Jurkat, Clone E6-1 (cell line): ENCODE measurements at places on chromosomes 7 and 10.

- DNase-seq, result no peak
Observed at GRCh38 chr7:82897500-82897899, 265.2 kb downstream of the PCLO start.

DNA sequence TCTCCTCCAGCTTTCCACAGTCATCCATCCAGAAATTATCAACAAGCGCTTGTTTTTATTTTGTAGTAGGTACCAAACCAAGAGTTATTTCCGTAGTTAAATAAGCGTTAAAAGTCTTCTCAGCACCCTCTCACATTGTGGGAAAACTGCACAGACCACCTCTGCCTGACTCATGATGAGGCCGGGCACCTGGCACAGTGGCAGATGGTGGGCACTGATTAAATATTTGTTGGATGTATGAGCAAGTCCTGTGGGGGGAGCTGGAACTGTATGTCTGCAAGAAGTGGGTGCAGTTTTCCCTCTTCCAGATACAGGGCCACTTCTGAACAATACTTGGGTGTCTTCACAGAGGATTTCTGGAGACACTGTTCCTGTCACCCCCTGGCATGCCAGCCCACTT, 5.3 kb upstream of the REPIN1 start:
- DNase-seq, result peak; percentile 85

- peak; percentile 80 for DNase-seq
Observed at GRCh38 chr10:73922007-73922863, 11.3 kb downstream of the PLAU start.

DNA sequence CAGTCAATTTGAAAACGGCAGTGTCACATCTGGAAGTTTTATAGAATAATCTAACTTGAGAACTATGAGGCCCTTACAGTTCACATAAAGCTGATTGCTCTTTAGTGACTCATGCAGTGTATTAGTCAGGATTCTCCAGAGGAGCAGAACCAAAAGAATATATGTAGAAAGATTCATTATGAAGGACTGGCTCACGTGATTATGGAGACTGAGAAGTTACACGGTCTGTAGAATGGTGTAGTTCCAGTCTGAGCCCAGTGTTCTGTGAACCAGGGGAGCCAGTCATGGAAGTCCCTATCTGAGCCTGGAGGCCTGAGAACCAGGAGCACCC, 21.5 kb downstream of the RBM33 start:
- no peak for DNase-seq

- DNase-seq, result no peak
Observed at GRCh38 chr10:63525021-63525420, 3.8 kb downstream of the REEP3 start.

DNA sequence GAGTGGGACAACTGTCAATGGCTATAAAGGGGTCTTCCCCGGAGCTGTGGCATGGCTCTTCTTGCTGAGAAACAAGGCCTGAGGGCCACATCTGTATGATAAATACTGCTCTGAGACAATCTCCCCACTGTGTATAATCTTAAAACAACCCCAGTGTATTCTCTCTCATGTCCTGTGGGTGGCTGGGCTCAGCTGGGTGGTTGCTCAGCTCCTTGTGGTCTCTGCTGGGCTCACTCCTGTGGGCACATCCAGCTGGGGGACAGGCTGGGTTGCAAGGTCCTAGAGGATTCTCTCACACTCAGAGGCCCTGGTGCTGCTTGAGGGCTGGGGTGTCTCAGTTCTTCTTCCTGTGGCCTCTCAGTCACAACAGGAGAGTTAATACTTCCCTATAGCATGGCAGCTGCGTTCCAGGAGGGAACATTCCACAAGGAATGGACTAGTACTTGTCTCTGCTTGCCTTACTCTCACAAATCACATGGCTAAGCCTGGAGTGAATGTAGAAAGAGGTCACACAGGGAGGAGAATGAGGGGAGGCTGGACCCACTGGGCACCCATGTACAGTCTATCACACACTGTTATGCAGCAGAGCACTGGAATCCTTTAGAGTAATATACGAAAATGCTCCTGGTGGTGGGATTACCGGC, 4.5 kb upstream of the EEPD1 start:
- no peak for DNase-seq

DNA sequence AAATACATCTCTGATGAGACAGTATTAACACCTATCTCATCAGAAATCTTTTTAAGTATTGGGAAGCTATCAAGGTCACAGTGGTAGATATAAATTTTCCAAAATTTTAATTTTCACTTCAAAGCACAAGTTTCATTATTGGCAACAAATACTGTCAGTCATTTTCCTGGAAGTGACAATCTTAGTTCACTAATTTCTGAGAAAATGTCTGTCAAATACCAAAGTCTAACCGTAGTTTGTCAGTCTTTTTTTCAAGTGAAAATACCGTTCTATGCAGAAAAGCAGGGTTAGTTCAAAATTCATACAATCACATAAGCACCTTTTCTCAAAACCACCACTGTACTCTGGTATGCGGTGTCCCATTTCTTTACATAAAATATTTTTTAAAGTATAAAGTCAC, 40.4 kb downstream of the CACUL1 start:
- no peak for DNase-seq

DNA sequence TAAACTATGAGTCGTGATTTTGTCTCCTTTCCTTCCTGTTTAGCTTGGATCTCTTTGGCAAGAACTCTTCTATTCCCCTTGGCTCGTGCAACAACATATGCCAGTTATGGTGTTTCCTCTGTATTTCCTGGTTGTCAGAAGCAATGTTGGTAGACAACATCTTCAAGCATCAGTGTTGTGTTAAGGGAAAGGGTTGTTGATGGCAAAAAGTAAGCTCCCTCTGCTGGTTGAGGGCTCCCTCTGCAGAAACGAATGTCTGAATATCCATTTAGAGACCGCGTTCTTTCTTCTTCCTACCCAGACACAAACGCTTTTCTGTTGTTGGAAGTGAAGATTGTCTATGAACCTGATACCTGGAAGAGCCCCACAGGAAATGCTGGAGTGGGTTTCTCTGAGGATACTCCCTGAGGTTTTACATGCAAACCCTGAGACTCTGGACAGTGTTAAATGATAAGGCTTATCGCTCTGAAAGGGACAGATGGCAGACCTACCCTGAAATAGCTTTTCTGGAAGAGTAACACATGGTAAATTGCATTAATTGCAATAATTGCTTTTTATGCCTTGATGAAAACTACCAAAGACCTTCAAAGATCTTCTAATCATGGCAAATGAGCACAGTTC, 23.5 kb upstream of the C1QL3 start:
- peak; percentile 42 for DNase-seq

DNA sequence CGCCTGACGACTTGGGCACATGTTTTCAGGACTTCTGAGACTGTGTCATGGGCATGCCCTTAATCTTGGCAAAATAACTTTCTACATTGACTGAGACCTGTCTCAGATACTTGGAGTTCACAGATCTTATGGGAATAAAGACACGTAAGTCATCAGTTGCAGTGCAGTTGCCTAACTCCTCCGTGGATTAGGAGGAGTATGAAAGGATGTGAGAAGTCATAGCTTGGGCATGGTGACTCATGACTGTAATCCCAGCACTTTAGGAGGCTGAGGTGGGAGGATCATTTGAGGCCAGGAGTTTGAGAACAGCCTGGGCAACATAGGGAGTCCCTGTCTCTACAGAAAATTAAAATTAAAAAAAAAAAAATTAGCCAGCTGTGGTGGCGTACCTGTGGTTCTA, 49.6 kb downstream of the EXOC6 start:
- no peak for DNase-seq

- no peak for DNase-seq
Observed at GRCh38 chr10:120727001-120727400, 124.2 kb upstream of the WDR11 start.

DNA sequence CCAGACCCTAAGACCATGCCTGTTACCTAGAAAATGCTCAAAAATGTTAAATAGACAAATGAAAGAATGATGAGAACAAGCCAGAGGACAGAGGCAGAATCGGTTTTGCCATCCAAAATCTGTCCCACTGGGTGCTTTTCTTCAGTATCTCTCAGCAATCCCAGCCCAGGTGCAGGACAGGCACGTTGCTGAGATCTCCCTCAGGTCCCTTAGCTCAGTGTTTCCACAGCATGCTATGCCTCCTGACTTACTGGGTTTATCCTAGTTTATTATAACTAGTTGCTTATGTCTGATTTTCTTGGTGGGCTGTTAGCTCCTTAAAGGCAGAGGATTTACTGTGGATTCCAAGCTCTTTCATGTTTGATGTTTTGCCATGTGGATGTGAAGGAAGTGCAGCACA, 20.3 kb downstream of the CPED1 start:
- no peak for DNase-seq

GRCh38 chr10:17412323-17412722, 42.1 kb downstream of the ST8SIA6 start:
- DNase-seq, result no peak

DNA sequence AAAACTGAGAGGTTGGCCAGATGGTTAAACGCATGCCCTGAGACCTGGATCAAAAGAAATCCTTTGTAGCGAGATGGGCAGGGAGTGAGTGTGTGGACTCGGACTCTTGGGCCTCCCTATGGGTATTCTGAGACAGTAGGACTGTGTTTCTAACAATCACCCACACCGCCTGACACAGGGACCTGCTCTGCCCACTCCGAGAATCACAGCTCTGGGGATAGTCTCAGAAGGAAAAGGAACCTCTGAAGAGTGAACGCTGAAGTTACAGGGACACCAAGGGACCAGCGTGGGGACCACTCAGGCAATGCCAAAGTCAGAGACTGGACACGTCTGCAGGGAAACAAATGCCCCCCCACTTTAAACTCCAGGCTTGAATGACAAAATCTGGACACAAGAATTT, 242.1 kb upstream of the TCERG1L start:
- DNase-seq, result no peak

DNA sequence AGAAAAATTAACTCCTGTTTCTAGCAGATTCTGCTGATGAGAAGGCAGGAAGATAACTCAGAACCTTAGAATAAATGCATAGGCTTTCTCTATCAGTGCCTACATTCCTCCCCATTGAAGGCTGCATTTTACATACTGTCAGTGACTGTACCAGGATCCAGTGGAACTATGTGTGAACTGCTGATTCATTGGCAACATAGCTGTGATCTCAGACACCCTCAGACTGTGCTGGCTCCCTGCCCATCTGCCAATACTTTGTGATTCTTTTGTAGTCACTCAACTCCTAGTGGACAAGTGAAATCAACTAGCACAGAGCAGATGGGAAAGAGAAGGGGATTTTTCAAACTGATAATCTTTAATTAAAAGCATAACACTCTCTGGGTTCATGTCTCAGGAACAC, 375.8 kb downstream of the MDFIC start:
- DNase-seq, result no peak

GRCh38 chr7:50735333-50735732, 47.4 kb downstream of the GRB10 start:
- DNase-seq, result no peak

- no peak for DNase-seq
Observed at GRCh38 chr10:22647244-22647643, 67.1 kb downstream of the PIP4K2A start.

DNA sequence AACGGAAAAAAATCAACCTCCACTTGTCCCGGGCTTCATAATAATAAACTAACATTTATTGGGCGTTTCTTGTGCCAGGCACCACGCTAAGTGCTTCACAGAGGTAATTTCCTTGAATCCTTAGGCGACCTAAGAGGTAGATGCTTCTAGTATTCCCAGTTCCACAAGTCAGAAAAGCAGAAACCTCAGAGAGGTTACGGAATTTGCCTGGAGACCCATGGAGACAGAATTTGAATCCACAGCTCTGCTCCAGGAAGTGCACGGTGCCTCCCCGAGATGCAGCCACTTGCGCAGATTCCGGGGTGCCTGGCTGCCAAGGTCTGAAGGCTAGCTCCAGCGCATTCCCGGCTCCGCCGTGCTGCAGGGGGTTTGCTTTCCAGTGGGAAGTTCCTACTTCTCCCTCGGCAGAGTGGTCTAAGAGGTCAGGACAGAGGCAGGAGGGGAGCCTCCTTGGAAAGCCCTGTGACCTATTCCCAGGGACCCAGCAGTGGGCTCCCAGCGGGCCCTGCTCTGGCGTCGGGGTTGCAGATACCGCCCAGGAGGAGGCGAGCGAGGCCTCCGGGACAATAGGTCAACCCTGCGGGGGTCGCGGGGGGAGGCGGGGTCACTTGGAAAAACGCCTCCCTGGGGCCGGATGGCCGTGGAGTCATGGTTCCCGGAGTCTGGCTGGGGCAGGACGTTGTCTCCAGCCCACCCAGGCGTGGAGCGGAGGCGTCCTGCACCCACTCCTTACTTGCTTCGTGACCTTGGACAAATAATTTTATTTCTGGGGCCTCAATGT, 10.1 kb upstream of the NKX2-3 start:
- no peak for DNase-seq

DNA sequence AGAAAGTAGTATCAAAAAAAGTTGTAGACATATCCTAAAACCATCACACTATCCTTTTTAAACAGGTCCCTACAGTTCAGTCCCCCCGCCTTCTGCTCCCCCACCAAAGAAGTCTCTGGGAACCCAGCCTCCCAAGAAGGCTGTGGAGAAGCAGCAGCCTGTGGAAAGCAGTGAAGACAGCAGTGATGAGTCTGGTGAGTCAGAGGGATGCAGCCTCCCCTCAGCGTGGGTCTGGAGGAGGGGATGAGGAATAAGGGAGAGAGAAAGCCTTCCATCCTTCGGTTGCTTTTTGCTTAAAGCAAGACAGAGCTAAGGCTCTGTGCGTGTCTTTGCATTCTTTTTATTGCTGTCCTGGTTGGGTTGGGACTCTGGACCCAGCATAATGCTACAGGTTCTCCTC, 7.6 kb downstream of the NOLC1 start:
- no peak for DNase-seq

GRCh38 chr7:95730493-95731280, 41.7 kb upstream of the DYNC1I1 start:
- no peak for DNase-seq

DNA sequence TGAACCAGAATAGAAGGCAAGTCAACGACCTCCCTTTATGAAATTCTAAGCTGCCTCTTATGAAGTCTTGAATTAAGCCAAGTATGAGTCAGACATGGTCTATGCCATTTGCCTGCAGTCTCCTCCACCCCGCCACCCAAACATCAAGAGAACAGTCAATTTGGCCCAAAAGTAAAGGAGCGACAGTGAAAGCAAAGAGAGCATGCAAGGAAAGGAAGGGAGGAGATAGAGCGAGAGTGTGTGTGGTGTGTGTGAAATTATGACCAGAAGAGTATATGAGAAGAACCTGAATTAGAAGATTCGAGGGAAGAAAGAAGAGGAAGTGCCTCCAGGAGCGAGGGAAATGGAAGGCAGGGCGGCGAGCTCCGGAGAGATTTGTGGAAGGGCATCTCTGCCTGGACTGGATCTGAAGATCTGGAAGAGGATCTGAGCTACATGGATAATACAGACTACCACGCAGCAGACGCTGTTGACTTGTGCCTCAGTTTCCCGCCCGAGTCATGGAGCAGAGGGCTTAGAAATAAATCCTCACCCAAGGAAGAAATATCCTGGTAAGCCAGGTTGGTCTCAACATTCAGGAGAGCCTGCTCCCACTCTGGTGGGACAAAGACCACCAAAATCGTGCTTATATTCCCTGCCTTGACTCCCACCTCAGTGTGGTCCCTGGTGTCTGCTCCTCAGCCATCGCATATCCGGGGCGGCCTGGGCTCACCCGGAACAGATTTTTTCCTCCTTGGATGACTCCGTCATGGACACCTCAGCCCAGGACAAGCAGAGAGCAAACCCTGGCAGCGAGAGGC, 459 bp downstream of the ZDHHC6 start:
- no peak for DNase-seq
